ENCODE measurements at places on chromosomes 5 and 9.

GRCh38 chr5:37316027-37316426, 54.9 kb downstream of the NUP155 start:
- DNase-seq: no peak

- no peak for DNase-seq
These were observed 990.4 kb downstream of the EFNA5 start for GRCh38 chr5:106680330-106680729.

GRCh38 chr5:61280205-61280604, 51.9 kb upstream of the ZSWIM6 start:
- DNase-seq: no peak

DNA sequence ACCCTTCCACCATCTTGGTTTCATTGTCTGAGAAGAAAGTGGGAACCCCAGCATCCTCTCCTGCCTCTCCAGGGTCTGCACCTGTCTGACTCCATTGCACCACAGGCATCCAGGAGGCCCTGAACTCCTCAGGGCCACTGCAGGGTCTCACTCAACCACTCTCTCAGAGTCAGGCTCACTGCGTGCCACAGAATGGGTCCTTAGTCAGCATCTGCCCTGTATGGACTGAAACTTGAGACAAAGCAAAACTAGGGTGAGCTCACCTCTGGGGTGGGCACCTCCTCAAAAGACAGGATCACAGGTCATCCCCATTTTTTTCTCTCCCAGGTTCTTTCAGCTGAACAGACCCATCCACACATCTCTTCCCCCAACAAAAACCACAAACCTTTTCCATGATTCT, 59.2 kb upstream of the CPEB4 start:
- DNase-seq: no peak

DNA sequence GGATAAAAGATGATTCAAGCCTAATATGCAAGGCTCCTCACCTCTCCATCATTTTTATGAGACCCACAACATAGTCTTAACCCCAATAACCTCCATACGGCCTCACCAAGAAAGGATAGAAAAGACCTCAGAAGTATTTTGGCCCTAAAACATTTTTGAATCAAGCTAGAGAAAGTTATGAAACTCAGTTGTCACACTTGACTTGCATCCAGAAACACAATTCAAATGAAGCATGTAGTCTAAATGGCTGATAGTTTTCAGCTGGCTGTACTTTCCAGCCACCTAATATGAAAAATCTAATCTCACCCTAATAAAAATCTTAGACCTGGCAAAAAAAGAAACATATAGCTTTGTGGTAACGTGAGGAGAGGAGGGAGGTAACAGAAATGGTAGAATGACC, 116.1 kb downstream of the ARL15 start:
- DNase-seq: no peak

GRCh38 chr5:64323591-64323990, 157.9 kb downstream of the RNF180 start:
- no peak for DNase-seq

GRCh38 chr9:14941501-14942405, 31.5 kb upstream of the FREM1 start:
- DNase-seq: no peak

- DNase-seq: no peak
These were observed 43.2 kb downstream of the BARX1 start for GRCh38 chr9:93911801-93912554.

GRCh38 chr5:83653669-83654068, 67.0 kb downstream of the HAPLN1 start:
- DNase-seq: no peak

GRCh38 chr5:129658801-129659200, 89.1 kb upstream of the MINAR2 start:
- DNase-seq: no peak

DNA sequence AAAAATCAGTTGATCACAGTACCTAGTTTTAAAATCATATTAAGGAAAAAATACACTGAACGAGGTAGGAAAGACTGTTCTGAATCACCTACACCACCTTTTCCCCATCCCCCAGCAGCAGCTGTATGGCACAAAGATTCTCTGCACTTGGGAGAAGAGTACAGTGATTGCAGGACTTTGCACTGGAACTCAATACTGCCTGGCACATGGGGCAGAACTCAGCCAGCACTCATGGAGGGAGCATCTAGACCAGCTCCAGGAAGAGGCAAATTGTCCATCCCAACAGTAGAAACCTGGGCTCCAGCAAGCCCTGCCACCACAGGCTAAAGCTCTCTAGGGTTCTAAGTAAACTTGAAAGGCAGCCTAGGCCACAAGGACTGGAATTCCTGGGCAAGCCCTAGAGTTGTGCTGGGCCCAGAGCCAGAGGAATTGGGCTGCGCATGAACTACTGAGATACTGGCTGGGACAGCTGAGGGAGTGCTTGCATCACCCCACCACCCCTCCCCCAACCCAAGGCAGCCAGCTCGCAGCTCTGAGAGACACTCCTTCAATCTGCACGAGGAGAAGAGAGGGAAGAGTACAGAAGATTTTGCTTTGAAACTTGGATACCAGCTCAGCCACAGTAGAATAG, 654.4 kb upstream of the CDH6 start:
- no peak for DNase-seq

All from mucosa of descending colon (tissue), 3 donors.